Sigmoid colon (tissue), 7 donors: ENCODE measurements at places on chromosomes 7 and 10.

DNA sequence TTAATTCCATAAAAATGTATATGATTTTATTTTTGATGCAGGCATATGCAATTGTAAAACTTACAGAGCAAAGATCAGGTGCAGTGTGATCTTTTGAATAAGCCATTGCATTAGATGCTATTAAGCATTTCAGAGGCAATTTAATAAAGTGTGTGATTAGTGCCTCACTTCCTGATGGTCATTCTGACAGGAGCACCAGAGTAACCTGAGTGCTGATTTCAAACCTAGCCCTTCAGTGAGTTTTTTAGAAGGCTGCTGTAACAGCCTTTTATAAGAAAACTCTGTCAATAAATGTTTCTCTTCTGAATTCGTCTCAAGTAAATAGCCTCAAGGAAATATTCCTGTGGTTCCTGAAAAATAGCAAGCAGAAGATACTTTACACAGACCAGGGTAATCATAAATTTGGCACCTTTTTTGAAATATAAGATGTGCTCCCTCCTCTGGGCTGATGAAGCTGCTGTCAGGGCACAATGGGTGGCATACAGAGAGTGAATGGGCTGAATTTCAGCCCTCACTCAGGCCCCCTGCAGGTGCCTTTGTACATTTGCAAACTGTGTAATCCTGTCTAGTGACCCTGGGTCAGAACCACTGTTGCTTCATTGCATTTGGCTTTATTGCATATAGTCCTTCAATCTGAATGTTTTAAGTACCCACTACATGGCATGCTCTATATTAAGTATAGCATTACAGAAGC lies 193.7 kb upstream of the CSTF2T start:
- no peak overlapping the region for H3K27ac ChIP-seq
- no peak overlapping the region for H3K4me3 ChIP-seq
- H3K36me3 ChIP-seq: no peaks in the 10 kb centered on the region
- no peak for DNase-seq
- no peaks in the 10 kb centered on the region for H3K4me1 ChIP-seq
- H3K27me3 ChIP-seq: no peaks in the 10 kb centered on the region

GRCh38 chr10:8365935-8366911 lies 311.7 kb downstream of the GATA3 start:
- H3K36me3 ChIP-seq: no peaks in the 10 kb centered on the region
- no peaks in the 10 kb centered on the region for H3K4me1 ChIP-seq
- H3K27me3 ChIP-seq: no peaks in the 10 kb centered on the region
- no peak for DNase-seq

DNA sequence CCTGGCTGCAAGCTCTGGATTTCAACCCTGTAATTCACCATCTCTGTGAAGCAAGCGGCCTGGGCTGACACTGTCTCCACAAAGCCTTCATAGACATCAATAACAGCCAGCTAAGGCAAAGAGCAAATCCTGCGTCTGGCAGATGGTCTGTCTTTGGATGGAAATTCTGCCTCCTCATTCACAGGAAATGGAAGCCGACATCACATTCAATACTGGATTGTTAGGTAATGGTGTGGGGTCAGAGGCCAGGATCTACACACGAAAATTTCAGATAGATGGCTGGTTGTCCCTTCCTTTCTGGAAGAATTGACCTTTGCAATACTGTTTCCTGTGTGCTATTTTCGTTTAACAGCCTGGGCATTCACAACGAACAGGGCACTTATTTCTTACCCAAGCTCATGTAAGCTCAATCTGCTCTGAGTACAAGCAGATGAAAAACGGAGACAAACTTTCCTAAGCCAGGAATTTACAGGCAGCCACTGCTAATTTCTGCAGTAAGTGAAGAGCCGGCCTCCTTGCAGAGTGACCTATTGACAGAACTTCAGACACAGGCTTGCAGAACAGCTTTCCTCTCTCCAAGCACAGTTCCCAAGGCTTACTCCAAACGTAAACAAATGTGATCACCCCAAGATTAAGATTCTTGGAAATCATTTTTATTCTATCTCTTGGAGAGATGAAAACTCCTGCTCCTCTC lies 3.1 kb upstream of the ADAM12 start:
- no peak overlapping the region for H3K27ac ChIP-seq
- H3K27me3 ChIP-seq: peaks cover 13% of the 10 kb centered on the region
- DNase-seq: peak; percentile 68
- no peaks in the 10 kb centered on the region for H3K36me3 ChIP-seq

- no peaks in the 10 kb centered on the region for H3K4me1 ChIP-seq
- no peak overlapping the region for H3K27ac ChIP-seq
- H3K4me3 ChIP-seq: no peak overlapping the region
- no peaks in the 10 kb centered on the region for H3K27me3 ChIP-seq
Measured at GRCh38 chr10:47121336-47121735, 178.7 kb upstream of the GDF10 start.

DNA sequence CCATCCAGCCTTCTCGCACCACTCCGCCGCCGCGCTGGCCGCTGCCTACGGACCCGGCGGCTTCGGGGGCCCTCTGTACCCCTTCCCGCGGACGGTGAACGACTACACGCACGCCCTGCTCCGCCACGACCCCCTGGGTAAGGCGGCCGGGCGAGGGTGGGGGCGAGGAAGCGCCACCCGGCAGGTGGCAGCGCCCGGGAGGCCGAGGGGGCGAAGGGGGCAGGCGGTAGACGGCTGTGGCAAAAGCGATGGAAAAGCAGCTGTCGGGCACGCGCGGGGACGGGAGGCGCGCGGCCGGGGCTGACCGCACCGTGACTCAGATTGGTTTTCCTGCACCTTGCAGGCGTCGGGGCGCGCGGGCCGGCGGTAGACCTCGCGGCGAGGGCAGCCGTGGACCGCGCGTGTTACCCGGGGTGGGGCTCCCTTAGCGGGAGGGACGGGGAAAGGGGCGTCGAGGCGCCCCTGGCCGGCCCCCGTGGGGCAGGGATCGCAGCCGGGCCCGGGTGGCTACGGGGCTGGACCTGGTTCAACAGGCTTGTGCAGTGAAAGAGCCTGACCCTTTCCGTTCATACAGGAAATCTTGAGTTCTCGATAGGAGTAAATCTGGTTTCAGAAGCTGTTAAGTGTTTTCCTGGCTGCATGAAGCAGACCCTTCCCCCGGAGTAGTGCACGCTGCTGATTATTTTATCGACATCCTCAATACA lies 608 bp downstream of the HHEX start:
- peak; percentile 80 for DNase-seq
- peak overlapping the region; percentile 75 for H3K4me3 ChIP-seq
- H3K4me1 ChIP-seq: peaks cover 4% of the 10 kb centered on the region
- H3K27ac ChIP-seq: peak overlapping the region; percentile 83
- H3K36me3 ChIP-seq: no peaks in the 10 kb centered on the region
- H3K27me3 ChIP-seq: peaks cover 2% of the 10 kb centered on the region

- DNase-seq: no peak
- H3K4me3 ChIP-seq: peak overlapping the region; percentile 29
- H3K27me3 ChIP-seq: no peaks in the 10 kb centered on the region
- H3K36me3 ChIP-seq: no peaks in the 10 kb centered on the region
- H3K27ac ChIP-seq: peak overlapping the region; percentile 97
Measured at GRCh38 chr10:21519941-21520436, 5.5 kb downstream of the SKIDA1 start.

- H3K27me3 ChIP-seq: no peaks in the 10 kb centered on the region
- no peak overlapping the region for H3K27ac ChIP-seq
- no peak for DNase-seq
- H3K4me1 ChIP-seq: no peaks in the 10 kb centered on the region
- H3K4me3 ChIP-seq: no peak overlapping the region
- H3K36me3 ChIP-seq: no peaks in the 10 kb centered on the region
Measured at GRCh38 chr10:6647811-6648526, 67.9 kb upstream of the PRKCQ start.

- no peaks in the 10 kb centered on the region for H3K4me1 ChIP-seq
- no peak for DNase-seq
- no peak overlapping the region for H3K4me3 ChIP-seq
- H3K27ac ChIP-seq: no peak overlapping the region
- H3K36me3 ChIP-seq: no peaks in the 10 kb centered on the region
Measured at GRCh38 chr10:62869958-62870357, 53.8 kb upstream of the EGR2 start.

GRCh38 chr7:2719007-2719406 lies 31.0 kb downstream of the AMZ1 start:
- peaks cover 23% of the 10 kb centered on the region for H3K4me1 ChIP-seq
- DNase-seq: no peak
- no peaks in the 10 kb centered on the region for H3K36me3 ChIP-seq
- no peaks in the 10 kb centered on the region for H3K27me3 ChIP-seq
- no peak overlapping the region for H3K27ac ChIP-seq

DNA sequence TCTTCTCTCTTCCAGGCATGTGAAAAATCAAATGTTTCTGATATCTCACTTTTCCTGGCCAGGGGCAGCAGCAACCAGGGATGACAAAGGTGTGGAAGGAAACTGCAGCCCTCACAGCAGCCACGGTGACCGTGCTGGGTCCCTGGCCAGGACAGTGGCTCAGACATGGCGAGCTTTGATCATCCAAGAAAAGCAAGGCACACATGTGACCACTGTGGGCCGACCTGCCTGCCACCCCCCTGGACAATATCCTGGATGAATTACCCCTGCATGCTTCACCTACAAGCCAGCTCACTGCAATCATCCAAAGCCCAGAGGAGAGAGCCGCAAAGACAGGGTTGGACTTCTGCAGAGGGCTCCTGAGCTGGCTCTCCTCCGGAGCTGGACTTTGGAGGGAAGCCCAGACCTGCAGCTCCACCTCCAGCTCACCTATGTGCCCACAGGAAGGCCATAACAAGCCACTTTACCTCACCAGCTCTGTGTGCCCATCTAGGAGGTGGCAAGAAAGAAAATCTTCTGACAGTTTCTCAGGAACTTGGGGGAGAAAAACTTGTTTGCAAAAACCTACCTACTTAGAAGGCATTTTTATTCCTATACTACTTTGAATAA lies 2.7 kb downstream of the CHST15 start:
- H3K27me3 ChIP-seq: no peaks in the 10 kb centered on the region
- peaks cover 68% of the 10 kb centered on the region for H3K4me1 ChIP-seq
- no peak for DNase-seq
- H3K4me3 ChIP-seq: peak overlapping the region; percentile 73
- peak overlapping the region; percentile 90 for H3K27ac ChIP-seq

- peaks cover 9% of the 10 kb centered on the region for H3K4me1 ChIP-seq
- H3K36me3 ChIP-seq: no peaks in the 10 kb centered on the region
- peak; percentile 72 for DNase-seq
- peak overlapping the region; percentile 90 for H3K27ac ChIP-seq
- no peak overlapping the region for H3K4me3 ChIP-seq
- H3K27me3 ChIP-seq: no peaks in the 10 kb centered on the region
Measured at GRCh38 chr7:104943502-104944343, 70.3 kb upstream of the KMT2E start.

DNA sequence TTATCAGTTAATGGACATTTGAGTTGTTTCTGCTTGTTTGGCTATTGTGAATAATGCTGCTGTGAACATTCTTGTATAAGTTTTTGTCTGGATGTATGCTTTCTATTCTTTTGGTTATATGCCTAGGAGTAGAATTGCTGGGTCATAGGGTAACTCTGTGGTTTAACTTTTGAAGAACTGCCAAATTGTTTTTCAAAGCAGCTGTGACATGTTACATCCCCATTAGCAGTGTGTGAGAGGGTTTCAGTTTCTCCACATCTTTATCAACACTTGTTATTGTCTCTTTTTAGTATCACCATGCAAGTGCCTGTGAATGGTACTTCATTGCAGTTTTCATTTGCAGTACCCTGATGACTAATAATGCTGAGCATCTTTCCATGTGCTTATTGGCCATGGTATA lies 2.1 kb upstream of the NDUFB8 start:
- no peaks in the 10 kb centered on the region for H3K4me1 ChIP-seq
- no peaks in the 10 kb centered on the region for H3K27me3 ChIP-seq
- peaks cover 4% of the 10 kb centered on the region for H3K36me3 ChIP-seq
- H3K27ac ChIP-seq: no peak overlapping the region
- H3K4me3 ChIP-seq: no peak overlapping the region

DNA sequence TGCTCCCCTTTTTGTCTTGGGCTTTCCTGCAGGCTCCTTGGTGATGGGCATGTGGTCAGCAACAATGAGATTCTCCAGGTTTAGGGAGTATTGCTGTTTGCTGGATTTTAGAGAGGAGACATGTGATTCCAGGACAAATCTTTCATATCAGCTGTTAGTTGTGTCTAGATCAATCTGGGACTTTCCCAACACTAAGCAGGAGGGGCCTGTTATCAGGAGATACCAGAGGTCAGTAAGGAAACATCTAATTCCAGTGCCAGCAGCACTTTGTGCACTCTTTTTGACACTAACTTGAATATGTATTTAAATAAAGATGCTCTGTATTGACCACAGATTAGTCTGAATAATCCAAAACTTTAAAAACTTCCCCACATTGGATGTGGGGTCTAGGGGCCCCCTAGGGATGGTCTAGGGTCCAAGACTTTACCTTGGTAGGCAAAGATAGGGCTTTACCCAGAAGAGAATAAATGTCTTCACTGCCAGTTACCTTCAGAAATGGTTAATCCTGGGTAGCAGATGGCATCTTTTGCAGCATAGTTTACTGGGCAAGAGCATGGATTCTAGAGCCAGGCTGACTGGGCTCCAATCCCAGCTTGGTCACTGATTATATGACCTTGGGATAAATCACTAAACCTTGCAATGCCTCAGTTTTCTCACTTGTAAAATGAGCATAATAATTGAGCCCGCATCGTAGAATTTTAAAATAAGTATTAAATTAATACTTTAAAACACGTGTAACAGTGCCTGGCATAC lies 6.4 kb upstream of the FIGNL1 start:
- H3K4me3 ChIP-seq: no peak overlapping the region
- H3K36me3 ChIP-seq: no peaks in the 10 kb centered on the region
- H3K27ac ChIP-seq: no peak overlapping the region
- no peaks in the 10 kb centered on the region for H3K27me3 ChIP-seq
- DNase-seq: no peak
- no peaks in the 10 kb centered on the region for H3K4me1 ChIP-seq
